ENCODE measurements at places on chromosomes 7 and 10.

DNA sequence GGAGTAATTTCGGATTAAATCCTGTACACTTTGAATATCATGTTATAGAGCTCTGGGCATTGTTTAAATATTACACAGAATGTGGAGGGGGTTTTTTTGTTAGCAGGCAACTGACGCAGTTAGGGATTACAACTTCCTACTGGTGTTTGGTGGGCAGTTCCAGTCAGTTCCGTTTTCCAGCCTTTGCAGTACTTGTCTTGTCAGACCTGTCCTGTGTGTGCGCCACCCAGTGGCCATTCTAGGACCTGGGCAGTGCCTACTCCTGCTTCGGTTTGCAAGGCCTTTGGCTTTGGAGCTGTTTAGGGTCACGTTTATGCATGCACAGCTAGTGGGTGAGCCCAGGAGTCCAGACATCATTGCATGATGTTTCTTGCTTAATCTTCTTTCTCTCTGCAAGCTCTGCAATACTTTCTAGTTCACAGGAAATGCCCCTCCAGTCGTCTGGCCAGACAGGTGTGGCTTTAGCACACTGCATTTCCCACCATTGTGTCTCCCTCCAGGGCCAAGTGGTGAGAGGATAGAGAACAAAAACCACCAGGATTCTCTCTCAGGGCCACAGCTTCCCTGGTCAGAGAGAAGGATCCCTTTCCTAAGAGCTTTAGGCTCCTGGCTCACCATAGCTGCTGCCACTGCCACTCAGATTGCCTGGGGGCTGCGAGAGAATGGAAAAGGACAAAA, 96.5 kb upstream of the TARP start:
- peak; percentile 92 for DNase-seq

DNA sequence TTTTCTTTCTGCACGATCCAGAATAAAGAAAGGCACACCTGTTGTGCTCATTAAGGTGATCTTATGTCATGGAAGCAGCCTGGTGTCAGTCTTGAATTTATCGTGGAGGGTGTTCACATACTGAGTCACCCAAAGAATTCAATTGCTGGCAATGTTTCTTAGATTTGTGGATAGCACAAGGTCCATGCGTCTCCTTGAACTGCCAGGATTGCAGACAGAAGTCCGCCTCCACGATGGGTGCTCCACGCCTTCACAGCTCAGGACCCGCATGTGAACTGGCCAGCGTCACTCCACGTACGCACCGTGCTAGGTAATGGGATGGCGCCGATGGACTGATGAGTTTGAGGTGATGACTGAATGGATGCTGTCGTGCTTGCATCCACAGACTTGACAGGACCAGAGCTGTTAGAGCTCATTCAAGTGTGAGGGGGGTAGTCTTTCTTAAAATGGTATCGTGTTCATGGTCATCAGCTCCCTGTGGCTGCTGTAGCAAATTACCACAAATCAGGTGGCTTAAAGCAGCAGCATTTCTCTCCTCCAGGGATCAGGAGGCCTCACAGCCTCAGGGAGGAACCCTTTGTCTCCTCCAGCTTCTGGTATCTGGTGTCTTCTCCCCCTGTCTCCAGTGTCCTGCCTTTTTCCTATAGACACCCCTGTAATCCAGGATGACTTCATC, 65.4 kb upstream of the DNAJB6 start:
- peak; percentile 64 for DNase-seq

DNA sequence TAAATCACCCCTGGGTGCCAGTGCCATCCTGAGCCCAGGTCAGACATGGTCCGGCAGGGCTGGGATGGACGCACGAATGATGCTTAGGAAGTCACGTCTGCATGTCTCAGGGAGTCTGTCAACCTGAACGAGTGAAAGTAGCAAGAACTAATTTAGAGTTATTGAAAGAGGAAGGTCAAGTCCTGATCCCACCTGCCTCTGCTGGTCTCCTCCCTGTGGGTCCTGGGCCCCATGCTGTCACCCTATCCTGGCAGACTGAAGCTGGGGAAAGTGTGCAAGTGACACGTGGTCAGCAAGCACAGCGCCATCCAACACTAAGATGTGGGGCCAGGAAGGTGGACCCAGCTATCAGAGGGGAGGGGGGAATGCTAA, 26.1 kb upstream of the GRID1 start:
- DNase-seq, result no peak

- peak; percentile 83 for DNase-seq
These were observed 58.2 kb upstream of the DNAAF5 start for GRCh38 chr7:668139-668931.

- DNase-seq, result no peak
These were observed 13.7 kb upstream of the USP6NL start for GRCh38 chr10:11625019-11625735.

- no peak for DNase-seq
These were observed 1197.3 kb downstream of the SORCS3 start for GRCh38 chr10:105838392-105838791.

- DNase-seq, result no peak
These were observed 61.9 kb downstream of the MYL10 start for GRCh38 chr7:101567230-101567629.

DNA sequence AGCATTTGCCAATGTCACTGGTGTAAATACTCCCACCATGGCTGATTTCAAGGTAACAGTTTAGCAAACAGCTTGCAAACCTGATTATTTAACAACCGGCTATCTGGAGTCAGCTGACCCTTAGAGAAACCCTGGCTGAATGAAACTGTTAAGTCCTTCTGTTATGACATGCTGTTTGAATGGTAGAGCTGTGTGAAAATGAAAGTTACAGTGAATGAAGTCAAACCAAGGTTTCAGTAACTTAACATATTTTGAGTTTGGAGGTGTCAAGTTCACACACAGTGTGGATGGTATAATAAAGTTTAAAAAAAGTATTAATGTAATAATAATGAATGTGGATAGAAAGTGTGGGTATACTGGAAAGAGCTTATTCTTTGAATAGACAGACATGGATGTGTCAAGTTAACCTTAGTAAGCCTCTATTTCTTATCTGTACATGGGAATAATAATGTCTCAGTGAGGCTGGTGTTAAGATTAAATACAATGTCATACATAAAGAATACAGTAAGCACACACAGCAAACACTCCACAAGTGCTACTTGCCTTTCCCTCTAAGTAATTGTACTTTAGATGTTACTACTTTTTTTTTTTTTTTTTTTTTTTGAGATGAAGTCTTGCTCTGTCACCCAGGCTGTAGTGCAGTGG, 150.4 kb downstream of the TAX1BP1 start:
- DNase-seq, result peak; percentile 30

DNA sequence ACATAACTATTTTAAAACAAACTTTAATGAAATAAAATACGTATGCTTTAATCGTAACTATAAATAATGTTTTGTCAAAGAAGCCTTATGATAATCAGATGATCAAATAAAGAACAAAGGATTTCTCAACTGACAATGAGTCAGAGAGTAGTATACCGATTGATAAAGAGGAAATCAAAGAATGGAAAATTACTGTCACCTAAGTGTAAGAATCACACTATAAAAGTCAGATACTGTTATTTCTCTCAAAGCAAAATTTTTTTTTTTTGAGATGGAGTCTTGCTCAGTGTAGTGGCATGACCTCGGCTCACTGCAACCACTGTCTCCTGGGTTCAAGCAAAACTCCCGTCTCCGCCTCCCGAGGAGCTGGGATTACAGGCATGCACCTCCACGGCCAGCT, 18.8 kb downstream of the DNAJC2 start:
- DNase-seq, result no peak

GRCh38 chr10:103145046-103145445, 48.0 kb downstream of the NT5C2 start:
- peak; percentile 85 for DNase-seq

DNA sequence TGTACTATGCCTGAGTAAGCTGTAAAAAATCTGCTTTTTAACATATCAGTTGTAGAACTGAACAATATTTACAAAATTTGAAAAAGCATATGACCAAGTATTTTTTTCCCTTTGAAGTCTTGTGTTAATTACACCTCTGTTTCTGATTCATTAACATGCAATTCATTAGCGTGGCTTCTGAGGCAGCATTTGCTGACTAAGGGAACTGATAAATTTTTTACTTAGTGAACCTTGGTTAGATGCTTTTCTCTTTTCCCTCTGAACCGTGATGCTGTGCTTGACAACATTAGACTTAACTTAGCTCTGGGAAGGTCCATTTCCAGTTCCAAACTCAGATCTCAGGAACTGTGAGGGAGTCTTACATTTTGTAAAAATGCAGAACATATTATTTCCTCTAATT, 28.1 kb downstream of the TWIST1 start:
- no peak for DNase-seq

GRCh38 chr10:45649296-45649695, 23.3 kb downstream of the ZFAND4 start:
- DNase-seq, result no peak

DNA sequence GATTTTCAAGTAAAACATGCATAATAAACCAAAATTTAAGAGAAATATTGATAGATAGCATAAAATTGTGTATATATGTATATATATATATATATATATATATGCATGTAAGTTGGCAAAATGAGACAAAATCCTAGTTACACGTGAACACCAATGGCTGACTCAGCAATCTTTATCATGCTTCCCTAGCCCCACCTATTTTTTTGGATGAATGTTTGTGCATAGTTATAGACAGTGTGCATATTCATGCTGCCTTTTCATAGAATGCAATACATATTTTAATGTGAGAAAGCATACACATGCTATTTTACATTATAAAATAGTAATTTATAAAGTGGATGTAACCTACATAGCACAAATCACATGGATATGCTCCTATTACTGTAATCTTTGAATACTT, 230.3 kb downstream of the SH2D4B start:
- no peak for DNase-seq

DNA sequence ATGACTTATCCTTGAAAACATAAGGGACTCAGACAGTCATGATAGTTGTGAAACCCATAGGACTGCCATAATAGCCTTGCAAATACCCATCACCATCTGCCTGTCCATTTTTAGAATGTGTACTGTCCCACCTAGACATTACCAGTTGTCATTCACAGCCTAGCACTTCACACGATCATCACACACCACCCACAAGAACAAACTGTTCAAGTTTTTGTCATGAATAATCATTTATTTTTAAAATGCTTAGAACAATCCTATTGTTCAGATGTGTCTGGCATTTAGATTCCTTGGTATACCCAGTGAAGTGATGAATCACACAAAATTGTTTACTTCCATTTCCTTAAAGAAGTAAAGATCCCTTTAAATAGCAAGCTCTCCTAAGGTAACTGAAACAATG, 46.6 kb downstream of the CCDC3 start:
- DNase-seq, result no peak

GRCh38 chr7:73308665-73309214, at the start of gene NSUN5:
NSUN5 (minus strand) TSS chr7:73308826; CDS start chr7:73308790, 36 bp downstream.
- peak; percentile 65 for DNase-seq

DNA sequence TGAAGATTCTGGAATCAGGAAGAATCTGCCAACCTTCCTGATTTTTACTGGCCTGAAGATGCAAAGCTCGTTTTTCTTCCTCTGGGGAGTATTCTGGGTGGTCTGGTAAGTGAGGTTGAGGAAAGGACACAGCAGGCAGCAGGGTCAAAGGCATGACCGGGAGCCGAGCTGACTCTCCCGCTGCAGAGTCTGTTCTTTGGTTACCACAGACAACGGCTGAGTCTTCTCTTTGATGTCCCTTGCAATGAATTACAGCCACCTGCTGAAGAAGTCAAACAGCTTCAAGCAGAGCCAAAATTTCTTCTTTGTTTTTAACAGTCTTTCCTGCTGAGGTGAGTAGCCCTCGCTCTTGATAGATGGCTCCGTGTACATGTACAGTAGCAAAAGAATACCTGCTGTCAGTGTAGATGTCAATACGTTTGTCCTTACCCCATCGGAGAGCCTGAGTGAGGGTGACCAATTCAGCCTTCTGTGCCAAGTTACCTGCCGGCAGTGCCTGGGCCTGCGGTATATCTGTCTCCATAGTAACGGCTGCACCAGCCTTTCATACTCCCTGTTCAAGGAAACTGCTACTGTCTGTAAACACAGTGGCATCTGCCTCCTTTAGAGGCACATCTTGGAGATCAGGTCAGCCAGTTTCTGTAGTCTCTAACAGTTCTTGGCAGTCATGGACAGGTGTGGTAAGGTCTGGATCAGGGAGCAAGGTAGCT, 76.4 kb downstream of the PRR15 start:
- no peak for DNase-seq

GRCh38 chr7:144001543-144001942, 1.4 kb downstream of the OR6B1 start:
- peak; percentile 53 for DNase-seq

- DNase-seq, result no peak
These were observed 27.0 kb downstream of the PDLIM1 start for GRCh38 chr10:95263864-95264226.

DNA sequence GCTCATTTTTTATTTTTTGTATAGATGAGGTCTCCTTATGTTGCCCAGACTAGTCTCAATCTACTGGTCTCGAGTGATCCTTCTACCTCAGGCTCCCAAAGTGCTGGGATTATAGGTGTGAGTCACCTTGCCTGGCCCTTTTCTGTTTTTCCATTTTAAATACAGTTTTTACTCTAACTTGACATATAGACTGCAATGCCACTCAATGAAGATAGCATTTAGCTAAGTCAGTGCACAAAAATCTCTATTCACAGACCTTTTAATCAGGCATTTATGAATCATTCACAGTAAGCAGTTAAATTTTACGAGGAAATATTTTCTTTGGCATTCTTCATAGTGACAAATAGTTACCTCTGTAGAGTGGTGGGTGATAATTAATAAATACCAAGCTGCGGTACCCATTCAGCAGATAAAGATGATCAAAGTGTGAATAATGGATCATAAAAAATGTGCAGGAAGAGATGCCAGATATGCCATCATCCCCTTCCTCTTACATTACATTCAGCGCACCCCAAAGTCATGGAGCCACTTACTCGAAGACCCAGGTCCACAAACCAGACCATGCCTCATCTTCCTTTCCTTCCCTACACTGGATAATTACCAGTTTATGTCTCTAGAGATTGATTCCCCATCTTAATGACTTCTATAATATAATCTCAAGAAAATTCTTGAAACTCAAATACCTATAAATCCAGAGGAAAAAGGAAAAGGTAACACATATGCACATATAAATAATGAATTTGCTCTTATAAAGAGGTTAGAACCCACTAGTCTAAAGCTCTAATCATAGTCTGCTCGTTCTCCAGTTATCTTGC, 56.0 kb downstream of the UBE2H start:
- peak; percentile 32 for DNase-seq

DNA sequence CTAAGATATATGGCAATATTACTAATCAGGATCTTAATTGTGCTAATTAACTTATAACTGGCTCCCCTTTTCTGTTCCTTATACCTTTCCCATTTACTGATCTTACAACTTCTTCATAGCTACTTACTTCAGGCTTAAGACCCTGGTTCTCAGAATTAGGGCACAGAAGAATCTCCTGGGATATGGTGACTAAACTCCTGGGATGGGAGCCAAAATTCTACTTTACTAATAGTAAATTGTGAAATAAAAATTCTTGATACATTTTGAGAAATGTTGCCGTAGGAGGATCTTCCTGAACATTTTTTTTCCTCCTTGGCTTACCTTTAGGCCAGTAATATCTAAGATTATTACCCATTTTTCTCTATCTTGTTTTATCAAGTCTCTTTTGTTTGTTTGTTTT, 309.5 kb downstream of the ATRNL1 start:
- DNase-seq, result peak; percentile 69

GRCh38 chr7:150903606-150904005, 51.3 kb downstream of the AOC1 start:
- peak; percentile 24 for DNase-seq

GRCh38 chr10:86013568-86013967, 353.0 kb downstream of the GRID1 start:
- DNase-seq, result no peak

GRCh38 chr10:49734676-49735075, 27.4 kb downstream of the OGDHL start:
- no peak for DNase-seq

Data from iris pigment epithelial cell (primary cell).